NCI-H1417 treated with DMSO at 0.1 percent for 48 hours (cell line): ENCODE measurements at places on chromosomes 11 and 22.

DNA sequence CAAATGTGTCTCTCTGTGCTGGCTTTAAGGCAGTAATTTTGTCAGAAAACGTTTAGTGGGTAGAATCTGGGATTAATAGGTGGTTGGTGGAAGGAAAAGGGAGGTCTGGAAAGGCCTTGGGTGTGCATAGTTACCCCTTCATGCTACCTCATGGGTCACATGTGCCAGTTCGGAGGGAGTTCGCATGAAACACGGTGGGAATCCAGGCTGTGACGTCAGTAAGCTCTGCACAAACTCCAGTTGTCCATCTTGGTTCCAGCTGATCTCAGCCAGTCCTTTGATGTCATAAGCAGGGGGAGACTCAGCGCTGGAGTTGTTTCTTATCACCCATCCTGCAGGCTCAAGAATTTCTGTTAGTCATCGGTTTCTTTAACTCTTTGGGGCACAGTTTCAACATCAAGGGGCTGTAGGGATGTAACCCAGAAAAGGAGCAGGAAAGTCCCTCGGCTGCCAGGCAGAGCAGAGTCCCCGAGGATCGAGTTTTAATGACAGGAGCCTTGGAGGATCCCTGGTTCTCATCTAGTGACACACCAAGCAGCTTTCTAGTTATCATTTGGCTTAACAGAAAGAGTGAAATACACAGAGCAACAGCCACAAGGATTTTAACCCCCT, 28.9 kb downstream of the MOV10L1 start:
- no peak for DNase-seq

DNA sequence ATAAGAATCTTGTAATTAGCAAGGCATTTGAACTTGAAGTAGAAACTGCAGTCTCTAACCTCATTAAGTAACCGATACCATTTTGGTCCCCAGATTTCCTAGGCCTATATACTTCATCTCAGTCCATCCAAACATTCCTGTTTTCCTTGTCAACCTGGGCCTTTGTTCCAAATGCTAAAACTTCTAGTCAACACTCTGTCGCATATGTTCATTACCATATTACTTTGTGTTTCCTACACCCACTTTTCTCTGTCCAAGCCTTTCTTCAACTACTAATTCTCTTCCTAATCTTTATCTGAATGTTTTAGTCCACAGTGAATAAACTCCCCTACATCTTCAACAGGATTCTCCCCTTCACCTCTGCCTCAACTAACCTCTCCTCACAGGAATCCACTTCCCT, 31.4 kb downstream of the MTMR2 start:
- DNase-seq: no peak

DNA sequence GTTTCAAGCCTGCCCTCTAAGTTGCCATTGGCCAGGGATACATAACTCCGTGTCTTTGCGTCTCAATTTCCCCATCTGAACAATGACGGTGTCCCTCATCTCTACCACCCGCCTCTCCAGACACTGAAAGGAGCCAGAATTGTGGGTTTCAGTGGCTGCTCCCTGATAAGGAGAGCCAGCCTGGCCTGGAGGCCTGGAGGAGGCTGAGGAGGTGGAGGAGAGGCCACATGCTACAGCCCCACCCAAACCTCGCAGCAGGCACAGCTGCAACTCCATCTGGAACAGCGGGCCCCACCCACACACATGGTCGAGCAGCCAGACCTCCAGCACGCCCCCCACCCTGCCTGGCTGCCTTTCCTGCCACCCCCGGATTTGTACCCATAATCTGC, 34.4 kb upstream of the CD82 start:
- DNase-seq: no peak

DNA sequence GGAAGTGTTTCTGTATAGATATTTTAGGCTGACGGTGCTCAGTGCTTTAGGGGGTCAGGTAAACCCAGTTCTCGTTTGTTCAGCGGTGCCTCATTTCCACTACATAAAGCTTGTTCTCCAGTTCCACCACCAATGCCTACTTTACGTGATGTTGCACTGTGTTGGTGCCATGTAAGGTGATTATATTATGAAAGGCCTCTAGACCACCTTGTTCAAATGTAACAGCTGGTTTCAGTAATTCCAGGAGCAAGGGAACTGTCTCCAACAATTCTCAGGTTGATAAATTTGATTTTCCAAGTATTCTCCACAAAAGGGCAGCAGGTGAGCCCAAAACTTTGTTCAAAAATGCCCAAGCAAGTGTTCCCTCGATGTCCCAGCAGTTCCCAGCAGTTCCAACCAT, 83.7 kb upstream of the SEPTIN5 start:
- DNase-seq: no peak

GRCh38 chr11:914747-915501, 4.3 kb upstream of the CHID1 start:
- DNase-seq: no peak

DNA sequence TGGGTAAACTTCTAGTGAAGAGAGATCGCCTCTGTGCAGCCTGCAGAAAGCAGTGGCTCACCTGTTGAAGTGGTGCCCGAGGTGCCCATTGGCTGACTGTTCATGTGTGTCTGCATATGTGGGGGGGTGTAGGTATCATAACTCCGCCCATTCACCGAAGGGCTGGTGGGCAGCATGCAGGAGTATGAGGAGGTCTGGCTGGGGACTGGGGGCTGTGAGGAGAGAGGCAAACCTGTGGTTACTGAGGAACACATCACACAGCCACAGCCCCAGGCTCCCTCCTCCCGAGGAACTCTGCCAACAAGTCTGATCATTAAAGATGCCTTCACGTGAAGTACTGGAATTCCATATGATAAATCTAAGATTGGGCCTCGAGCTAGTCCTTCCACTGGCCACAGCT, 20.5 kb downstream of the PAX6 start:
- DNase-seq: no peak

GRCh38 chr11:3879216-3879966, 23.9 kb downstream of the STIM1 start:
- no peak for DNase-seq

- DNase-seq: no peak
Observed at GRCh38 chr22:43129426-43130425, 13.5 kb downstream of the MCAT start.

- no peak for DNase-seq
Observed at GRCh38 chr11:86490582-86490981, 115.9 kb downstream of the CCDC81 start.

DNA sequence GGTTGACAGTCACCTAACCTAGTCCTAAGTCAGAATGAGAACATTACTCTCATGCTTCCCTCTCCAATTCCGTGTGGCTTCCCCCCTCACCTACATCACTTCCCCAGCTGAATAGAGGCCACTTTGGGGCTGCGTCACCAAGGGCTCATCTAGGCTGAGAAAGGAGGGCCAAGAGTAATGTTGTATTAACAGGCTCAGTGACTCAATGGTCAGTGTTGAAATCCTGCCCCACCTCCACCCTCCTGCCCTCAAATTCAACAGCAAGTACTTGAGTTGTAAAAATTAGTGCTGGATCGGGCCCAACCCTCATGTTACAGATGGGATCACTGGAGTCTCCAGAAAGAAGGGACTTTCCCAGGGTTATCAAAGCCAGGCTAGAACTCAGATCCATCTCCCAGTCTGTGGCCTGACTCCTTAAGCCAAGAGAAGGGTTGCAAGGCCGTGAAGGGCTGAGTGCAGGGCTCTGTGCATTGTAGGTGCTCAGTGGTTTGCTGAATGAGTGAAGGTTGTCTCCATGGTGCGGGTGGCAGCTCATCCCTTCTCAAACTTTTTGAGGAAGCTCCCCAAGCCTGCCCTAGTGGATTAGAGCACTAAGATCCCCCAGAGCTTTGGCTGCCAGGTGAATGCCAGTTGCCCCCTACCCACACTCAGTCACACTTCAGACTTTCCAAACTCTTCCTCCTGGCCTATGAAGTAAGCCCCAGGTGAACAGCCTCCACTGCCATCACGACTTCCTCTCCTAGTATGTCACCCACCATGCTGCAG, 3.2 kb downstream of the DGAT2 start:
- no peak for DNase-seq

- DNase-seq: no peak
Observed at GRCh38 chr22:48118654-48119053, 1356.2 kb downstream of the TBC1D22A start.

DNA sequence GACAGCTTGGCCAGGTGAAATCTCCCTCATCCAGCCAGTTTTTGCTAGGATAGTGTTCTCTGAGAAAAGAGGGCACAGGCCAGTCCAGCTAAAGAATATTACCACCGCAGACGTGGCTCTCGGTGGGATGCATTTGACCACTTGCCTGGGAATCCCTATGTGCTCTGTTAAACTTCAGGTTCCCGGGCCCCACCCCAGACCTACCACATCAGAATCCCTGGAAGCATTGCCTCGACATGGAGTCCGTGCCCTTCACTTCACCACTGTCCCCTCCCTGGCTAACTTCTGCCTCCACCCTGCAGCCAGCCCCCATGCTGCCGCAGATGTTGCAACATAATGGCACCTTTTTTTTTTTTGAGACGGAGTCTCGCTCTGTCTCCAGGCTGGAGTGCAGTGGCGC, 56.9 kb upstream of the EMID1 start:
- no peak for DNase-seq

- DNase-seq: no peak
Observed at GRCh38 chr11:74226907-74227306, 55.8 kb downstream of the PPME1 start.

- DNase-seq: no peak
Observed at GRCh38 chr11:10770626-10771254, 19.7 kb downstream of the CTR9 start.

GRCh38 chr11:18699848-18700261, 1.3 kb downstream of the TMEM86A start:
- no peak for DNase-seq

DNA sequence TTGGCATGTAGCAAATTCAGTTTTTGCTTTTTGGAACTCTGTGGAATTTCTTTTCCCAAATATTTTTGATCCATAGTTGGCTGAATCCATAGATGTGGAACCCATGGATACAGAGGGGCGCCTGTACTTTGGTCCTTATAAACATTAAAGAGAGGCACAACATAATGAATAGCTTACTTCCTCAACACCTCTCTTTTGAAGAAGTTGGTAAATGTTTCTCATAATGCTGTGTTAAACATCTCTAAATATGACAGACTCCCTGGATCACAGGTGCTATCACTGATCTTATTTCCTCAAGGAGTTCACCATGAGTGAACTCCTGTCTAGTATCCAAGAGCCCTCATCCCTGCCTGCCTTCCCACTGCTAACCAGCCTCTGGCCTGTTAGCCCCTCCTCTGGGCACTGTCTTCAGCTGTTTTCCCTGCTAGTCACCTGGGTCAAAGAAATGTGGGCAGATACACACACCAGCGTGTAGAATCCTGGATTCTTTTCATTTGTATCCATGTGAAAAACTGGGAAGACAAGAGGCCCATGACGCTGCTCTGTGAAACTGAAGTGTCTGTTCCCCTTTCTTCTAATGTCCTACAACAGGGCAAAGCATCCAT, 63.7 kb downstream of the HIRA start:
- DNase-seq: no peak

GRCh38 chr11:96424693-96425092, 34.9 kb downstream of the JRKL start:
- no peak for DNase-seq

GRCh38 chr22:49080631-49081030, 747.0 kb downstream of the BRD1 start:
- DNase-seq: no peak

DNA sequence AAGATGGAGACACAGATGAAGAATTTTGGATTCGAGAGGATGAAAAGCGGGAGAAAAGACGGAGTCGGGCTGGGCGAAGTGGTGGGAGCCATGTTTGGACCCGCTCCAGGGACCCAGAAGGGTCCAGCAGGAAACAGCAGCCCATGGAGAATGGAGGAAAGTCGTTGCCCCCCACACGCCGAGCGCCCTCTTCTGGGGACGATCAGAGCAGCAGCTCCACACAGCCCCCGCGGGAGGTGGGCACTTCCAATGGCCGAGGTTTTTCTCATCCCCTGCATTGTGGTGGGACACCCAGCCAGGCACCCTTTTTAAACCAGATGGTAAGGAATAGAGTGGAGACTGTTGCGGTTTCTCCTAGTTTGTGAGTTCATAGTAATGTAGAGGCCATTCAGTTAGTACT, 22.8 kb upstream of the SLC25A18 start:
- no peak for DNase-seq

- DNase-seq: no peak
Observed at GRCh38 chr11:110774138-110775014, 62.1 kb upstream of the ARHGAP20 start.

DNA sequence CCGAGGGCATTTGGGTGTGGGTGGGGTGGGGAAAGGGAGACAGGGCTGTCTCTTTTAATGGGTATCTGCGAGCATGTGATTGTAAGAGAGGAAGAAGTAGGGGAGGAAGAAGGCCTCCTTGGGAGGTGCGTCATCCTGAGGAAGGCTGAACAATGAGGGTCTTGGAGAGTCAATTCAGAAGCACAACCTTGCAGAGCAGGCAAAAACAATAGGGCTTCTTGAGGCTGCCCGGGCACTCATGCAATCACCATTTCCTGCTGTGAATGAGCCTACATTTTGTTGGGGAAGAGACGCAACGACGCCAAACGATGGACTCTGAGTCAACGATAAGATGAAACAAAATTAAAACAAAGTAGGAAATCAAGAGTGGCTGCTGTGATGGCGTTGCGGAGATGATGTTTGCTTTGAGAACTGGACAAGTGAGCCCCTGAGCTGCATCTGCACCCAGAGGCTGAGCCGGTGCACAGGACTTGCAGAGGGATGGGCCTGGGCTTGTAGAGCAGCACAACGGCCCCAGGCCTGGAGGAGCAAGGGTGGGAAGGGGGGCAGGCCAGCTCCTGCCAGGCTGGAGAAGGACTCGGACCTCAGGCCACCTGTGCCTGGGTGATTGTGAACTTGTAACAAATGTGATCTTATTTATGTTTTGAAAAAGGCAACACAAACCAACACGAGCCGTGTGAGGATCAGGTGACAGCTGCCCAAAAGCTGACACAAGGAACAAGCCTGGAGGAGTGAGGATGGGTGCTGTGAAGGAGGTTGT, 92.3 kb upstream of the B3GAT1 start:
- DNase-seq: no peak

DNA sequence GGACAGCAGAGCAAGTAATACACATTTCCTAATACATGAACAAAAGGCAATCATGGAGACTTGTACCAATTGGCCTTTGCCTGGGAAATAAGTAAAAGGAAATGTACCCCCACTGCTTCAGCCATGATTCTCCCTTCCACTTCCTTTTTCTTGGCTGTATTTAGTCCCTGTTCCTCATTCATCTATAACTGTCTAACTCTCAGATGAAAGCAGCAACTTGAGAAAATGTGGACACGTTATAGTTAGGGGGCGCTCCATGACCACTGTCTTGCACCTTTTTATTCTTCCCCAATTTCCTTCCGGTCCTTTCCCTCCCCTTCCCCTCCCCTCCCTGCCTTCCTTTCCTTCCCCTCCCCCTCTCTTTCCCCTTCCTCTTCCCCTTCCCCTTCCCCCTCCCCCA, 61.3 kb upstream of the BARX2 start:
- no peak for DNase-seq

GRCh38 chr11:111135101-111135500, 110.4 kb upstream of the POU2AF2 start:
- no peak for DNase-seq

DNA sequence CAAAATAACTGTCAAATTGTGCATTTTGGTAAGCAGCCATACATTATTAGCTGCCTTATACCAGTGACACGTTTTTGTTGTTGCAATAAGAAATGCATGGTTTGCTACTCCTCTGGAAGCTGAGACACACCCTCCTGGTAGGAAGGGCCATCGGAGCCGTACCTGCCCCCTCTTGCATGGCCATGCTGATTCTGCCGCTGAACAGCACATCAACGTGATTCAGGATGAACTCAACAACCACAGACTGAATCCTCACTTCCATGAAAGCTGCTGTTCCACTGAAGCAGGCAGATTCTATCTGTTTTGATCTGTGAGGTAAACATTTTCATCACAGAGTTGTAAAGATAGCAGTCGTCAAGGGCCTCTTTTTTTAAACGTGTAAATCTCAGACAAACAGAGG, 38.6 kb upstream of the TP53AIP1 start:
- no peak for DNase-seq
